ENCODE measurements at places on chromosomes 7 and 10. TPM values are rescaled to one million over a fixed set of nuclear protein-coding genes. Genes with fewer than 3 reads are reported as not detected.

MEIG1 gene
- total RNA-seq, result not detected

MEOX2 gene
- total RNA-seq, result not detected

HOXA5 gene
- total RNA-seq, result 0.26 TPM

CLRN3 gene
- not detected for total RNA-seq

GNAT3 gene
- total RNA-seq, result not detected

SPDYE1 gene
- 0.18 TPM for total RNA-seq

CCDC146 gene
- 14.7 TPM for total RNA-seq
